Forelimb muscle (tissue), 1 donor: ENCODE measurements at places on chromosomes 6 and 20. TPM values are rescaled to one million over a fixed set of nuclear protein-coding genes. Genes with fewer than 3 reads are reported as not detected.

The RIMS1 gene
- polyA plus RNA-seq = 0.75 TPM

The COL19A1 gene
- polyA plus RNA-seq = 3.3 TPM

The POM121L2 gene
- not detected for polyA plus RNA-seq

The HLA-DQB2 gene
- polyA plus RNA-seq = 0.32 TPM

The ESR1 gene
- polyA plus RNA-seq = 3.0 TPM

The GJA10 gene
- not detected for polyA plus RNA-seq

The PTCRA gene
- not detected for polyA plus RNA-seq

The RGS17 gene
- 1.2 TPM for polyA plus RNA-seq

The NRN1 gene
- 28.1 TPM for polyA plus RNA-seq

The KCNB1 gene
- 7.1 TPM for polyA plus RNA-seq

The LTB gene
- polyA plus RNA-seq = 1.1 TPM

The MEI4 gene
- 0.04 TPM for polyA plus RNA-seq

DNA sequence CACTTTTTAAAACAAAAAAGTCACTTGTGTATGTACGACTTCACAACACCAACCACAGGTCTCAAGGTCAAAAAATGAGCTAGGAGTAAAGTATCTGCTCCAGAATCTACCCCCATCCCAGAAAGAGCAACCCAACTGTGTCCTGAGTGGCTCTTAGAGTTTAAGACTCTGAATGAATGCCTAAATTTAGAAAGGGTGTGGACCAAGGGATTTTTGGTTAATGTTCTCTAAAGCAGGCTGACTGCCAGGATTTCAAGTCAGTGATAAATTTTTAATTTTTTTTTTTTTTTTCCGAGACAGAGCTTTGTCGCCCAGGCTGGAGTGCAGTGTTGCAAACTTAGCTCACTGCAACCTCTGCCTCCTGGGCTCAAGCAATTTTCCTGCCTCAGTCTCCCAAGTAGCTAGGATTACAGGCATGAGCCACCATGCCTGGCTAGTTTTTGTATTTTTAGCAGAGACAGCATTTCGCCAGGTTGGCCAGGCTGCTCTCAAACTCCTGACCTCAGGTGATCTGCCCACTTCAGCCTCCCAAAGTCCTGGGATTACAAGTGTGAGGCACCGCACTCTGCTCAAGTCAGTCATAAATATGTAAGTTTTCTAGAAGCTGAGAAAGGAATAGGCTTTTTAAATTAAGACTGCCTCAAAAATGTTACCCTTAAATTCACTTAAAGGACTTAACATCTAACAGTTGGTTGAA, 20.2 kb downstream of the STAU1 start:
- DNase-seq = no peak

DNA sequence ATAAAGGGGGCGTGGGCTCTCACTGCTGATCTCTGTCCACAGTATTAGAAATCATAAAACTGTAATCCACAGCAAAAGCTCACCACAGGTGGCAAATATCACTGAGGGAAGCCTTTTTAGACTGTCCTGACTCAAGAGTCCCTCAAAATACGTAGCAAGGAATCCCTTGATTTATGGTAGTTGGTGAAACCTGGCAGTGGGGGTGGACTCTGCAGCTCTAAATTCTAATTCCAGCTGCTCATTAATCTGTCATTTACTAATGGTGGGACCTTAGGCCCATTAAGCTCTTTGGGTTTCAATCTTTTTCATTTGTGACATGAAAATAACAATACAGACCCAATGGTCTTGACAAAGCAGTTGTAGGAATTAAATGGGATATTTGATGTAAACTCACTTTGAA, 32.3 kb downstream of the GMDS start:
- no peak for DNase-seq

DNA sequence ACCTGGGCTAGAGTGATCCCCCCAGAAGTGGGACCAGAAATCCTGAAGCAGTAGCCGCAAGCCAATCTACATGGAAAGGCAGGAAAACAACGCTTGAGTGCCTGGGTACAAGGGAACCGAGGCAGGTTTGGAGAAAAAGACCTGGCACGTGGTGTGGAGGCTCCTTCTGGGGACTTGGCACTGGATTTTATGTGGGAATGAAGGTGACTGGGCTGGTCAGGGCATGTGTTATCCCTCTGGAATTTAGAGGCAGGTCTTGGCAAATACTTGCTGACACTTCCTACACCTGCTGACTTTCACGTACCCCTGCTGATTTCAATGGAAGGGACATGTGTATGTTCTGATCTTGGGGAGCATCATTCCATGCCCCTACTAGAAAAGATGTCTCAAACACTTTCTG, 25.0 kb upstream of the FAM217A start:
- no peak for DNase-seq

DNA sequence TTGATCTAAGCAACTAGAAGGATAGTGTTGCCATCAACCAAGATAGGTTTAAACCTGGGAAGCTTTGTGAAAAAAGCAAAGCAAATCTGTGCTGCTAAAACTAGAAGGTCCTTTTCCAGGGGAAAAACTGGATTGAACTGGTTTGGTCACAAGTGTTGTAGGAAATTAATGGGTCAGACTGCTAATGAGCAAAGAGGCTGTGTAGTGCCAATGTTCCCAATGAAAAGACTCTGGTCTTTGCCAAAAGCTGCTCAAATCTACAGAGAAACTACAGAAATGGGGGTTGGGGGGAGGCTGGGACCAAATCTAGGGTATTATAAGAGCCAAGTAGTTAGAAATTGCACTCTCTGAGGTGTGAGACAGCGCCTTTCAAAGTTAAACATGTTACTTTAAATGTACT, 85.0 kb downstream of the PLCG1 start:
- DNase-seq = no peak

DNA sequence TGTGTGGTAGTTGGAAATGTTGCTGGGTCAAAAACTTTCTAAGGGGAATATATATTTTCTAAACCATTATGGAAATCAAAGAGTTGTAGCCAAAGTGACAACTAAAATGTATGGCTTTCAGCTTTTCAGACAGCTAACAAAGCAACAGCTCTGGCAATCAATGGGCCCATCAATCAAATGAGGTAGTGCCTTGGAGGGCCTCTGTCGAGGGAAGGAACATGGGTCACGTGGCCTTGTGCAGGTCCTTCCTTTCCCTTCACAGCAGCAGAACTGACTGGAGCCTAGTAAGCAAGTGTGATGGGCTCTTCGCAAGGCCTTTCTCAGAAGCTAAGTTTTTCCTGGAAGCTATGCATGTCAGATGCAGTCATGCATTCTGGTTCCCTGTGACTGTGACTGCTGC, 17.9 kb downstream of the FAXC start:
- DNase-seq = no peak

GRCh38 chr6:42017021-42017643, 33.2 kb upstream of the TAF8 start:
- DNase-seq = no peak

DNA sequence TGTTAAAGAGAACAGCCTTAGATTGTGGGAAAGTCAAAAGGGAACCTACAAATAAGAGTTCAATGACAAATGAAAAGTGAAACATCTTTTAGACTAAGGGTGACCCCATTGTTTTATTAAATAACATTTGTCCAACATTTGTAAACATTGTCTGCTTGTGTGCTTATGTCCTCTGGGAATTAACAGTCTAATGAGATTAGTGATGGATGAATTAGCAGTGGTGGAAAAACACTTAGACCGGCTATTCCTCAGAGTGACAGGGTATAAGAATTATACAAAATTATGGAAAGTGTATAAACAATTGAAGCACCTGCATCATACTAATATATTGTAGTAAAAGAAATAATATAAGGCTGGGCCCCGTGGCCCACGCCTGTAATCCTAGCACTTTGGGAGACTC, 29.3 kb upstream of the HFE start:
- DNase-seq = no peak

DNA sequence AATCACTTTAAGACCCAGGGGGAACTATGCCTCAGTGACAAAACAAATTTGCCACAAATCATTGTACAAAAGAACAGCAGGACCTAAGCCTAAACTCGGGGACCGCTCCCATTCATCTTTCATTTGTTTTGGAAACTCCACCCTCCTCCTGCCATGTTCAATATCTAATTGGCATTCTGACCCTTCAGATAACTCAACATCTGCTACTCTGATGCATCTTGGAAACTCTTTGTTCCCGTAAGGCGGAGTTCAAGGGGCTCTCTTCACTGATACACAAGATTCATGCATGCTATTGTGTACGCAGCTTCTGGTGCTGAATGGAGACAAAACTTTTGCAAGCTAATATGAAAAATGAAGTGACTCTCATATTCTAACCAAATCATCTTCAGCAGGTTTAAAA, 187.6 kb downstream of the ZFP64 start:
- DNase-seq = no peak

GRCh38 chr6:109344226-109344625, 38.0 kb downstream of the CD164 start:
- no peak for DNase-seq

DNA sequence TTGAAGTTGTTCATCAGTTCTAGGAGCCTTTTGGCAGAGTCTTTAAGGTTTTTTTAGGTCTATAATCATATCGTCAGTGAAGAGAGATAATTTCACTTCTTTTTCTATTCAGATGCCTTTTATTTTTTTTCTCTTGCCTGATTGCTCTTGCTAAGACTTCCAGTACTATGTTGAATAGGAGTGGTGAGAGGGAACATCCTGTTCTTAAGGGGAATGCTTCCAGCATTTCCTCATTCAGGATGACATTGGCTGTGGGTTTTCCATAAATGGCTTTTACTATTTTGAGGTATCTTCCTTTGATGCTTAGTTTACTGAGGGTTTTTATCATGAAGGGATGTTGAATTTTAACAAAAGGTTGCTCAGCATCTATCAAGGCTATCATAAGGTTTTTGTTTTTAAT, 109.5 kb downstream of the CLVS2 start:
- DNase-seq = no peak

- DNase-seq = no peak
Observed at GRCh38 chr6:81613606-81614005, 138.9 kb downstream of the TENT5A start.

GRCh38 chr20:32358883-32359632, 927 bp downstream of the ASXL1 start:
- no peak for DNase-seq

DNA sequence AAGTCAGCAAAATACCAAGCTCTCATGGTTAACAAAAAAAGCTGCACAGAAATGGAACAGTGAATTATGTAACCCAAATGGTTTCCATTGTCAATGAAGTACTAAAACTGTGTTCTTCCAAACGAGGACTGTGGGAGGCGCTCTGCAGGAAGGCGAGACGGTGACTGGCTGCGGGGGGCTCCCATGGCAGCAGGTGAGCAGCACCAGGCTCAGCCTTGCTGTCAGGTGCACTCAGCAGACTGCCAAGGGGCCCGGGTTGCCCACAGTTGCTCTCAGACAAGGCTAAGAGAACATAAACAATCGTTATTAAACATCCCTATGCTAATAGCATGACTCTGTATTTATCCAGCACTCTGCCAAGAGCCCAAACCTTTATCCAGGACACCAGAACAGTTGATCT, 630.3 kb upstream of the ARID1B start:
- no peak for DNase-seq

- DNase-seq = no peak
Observed at GRCh38 chr6:55448451-55448850, 121.2 kb downstream of the GFRAL start.

DNA sequence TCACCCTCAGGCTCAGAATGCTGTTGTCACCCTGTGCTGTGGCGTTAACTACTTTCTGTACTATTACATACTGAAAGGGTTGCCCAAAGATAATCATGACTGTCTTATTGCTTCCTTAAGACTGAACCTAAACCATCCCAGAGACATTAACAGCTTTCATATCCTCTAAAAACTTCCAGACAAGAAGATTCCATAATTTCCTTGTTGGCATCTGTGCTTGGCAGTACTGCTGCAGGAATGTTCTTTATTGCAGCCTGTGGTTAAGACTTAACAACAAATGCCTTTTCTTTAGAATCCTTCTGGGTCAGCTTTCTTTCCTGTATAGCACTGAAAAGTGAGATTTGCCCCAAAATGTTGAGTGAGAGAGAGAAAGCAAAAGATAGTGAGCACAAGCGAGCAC, 109.7 kb downstream of the GJA10 start:
- DNase-seq = no peak

GRCh38 chr6:138673346-138674014, 100.1 kb upstream of the CCDC28A start:
- no peak for DNase-seq
